HS-5 (cell line): ENCODE measurements at places on chromosomes 16 and 17.

- DNase-seq, result no peak
Measured at GRCh38 chr16:69443927-69444631, 19.7 kb downstream of the CYB5B start.

DNA sequence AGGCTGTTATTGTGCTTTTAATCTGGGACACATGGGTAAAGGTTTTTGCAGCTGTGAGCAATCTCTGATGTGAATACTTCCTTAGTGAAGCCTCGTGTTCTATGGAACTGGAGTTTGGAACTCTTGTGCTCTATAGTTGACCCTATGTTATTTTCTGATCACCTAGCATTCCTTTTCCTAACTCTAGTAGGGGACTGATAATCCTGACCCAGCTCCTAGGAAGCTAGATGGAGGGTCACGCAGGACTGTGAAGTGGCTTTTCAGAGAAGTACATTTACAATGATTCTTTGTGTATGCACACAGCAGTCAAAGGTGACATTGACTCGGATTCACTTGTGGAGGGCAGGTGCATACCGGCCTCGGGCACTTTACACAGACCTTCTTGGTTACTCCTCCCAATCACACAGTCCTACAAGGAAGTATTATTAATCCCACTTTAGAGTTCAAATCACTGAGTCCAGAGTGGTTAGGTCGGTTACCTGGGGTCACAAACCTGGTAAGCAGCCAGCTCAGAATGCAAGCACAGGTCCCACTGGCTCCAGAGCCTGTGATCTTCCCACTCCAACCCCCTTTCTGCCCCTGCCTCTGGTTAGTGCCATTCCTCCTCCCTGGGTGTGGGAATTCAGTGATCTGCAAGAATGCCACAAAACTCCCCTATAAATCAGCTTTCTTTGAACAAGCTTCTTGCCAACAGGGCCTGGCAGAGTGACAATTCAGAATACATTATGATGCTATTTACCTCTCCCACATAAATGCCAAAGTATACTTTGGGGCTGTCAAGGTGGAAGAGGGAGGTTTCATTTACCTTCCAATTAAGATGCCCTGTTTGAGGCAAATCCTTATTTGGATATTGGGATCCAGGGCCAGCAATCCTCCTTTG, 7.1 kb downstream of the CHD9NB start:
- DNase-seq, result no peak

GRCh38 chr16:69893106-69893505, 58.0 kb upstream of the CLEC18A start:
- DNase-seq, result no peak

DNA sequence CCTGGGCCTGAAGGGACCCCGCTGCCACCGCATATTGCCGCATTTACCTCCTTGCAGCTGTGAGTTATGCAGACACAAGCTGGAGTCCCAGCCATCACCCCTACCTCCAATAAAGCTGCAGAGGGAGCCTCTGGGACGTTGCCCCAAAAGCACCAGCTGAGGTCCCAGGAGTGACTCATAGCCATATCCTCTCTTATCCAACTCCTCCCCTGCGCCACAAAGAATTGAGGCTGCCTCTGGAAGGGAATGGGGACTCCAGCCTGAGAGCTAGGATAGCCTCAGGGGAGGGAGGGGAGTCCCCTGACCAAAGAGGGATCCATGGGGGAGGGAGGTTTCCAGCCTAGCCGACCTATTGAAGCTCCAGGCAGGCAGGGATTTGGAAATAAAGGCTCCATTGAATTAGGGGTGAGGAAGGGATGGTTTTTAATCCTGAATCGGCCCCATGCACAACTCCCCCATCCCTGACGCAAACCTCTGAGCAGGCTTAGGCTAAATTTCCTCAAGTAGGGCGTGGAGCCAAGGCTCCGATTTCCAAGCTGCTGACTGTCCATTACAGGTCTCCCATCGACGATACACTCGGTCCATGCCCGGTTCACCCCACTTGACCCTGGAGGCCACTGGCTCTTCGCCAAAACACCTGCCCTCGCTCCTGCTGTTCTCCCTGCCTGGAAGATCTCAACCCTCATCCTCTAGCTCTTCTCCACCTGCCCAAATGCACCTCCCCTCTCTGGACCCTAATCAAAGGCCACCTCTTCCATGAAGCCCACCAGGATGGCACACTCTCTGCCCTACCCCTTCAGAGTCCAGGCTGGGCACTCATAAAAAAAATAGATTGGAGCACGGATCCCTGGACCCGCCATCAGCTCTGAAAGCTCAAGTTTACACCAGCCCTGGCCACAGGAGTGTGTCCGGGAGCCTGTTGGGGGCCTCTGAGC, 27.5 kb downstream of the PIMREG start:
- DNase-seq, result peak; percentile 29

DNA sequence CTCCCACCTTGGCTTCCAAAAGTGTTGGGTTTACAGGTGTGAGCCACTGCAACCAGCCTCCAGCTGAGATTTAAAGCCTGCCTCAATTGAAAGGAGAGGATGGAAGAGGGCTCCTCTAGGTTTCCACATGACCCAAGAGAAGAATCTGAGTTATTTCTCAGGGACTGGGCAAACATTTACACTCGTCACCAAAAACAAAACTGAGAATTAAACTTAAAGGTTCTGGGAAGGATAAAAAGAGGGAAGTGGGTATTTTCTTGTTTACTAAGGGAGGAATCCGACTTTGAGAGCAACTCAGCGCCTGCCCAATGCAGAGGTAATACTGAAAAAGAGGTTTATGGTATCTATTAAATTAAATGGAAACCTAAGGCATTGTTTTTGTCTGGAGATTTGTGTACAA, 13.3 kb downstream of the HOXB1 start:
- DNase-seq, result no peak

- DNase-seq, result no peak
Measured at GRCh38 chr16:57588831-57589230, 39.6 kb upstream of the ADGRG1 start.

GRCh38 chr16:72939247-72939646, 108.7 kb downstream of the ZFHX3 start:
- DNase-seq, result no peak

DNA sequence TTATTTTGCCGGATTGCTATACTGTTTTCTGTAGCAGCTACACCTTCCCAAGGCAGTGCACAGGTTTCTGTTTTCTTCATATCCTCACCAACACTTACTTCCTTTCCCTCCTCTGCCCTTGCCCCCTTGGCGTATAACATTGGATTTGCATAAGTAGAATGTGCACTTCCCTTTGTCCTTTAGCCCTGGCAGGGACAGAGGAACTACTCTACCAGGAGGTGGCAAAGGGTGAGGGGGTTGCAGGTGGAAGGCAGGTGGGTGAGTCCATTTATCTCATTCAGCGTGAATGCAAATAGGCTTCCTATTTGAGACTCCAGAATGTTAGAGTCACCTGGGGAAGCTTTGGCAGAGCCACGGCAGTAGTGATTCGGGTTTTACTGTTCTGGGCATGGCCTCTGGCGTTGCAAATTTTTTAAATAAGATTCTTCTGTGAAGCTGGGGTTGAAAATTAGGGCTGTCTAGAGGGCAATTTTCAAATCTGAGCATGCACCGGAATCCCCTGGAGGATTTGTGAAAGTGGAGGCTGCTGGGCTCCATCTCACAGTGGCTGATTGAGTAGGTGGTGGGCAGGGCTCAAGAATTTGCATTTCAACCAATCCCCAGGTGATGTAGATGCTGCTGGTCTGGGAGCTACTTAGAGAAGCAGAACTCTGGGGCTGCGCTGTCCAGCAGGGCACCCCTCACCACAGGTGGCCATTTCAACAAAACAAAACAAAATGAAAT, 84.7 kb downstream of the PLCG2 start:
- no peak for DNase-seq

- no peak for DNase-seq
Measured at GRCh38 chr17:61451538-61452300, 503 bp upstream of the TBX4 start.

DNA sequence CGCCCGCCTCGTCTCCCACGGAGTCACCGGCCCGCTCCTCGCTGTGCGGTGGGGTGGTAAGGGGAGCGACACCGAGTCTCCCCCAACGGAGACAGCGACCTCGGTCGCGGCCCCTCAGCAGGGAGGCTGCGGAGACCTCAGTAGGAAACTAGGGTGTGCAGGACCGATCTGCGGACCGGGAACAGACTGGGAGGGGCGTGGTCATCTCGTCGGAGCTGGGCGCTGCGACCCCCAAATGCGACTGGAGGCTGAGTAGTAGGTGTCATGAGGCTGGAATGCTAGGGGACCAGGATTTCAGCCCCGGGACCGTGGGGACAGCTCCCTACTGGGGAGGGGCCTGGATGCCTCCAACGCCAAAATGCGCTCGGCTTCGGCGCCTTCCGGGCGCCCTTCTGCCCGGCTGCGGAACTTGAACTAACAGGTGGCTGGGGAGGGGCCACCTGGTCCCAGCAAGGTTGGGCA, 1.3 kb downstream of the CACNG4 start:
- DNase-seq, result no peak

GRCh38 chr17:73650140-73650539, 5.9 kb upstream of the SDK2 start:
- no peak for DNase-seq

DNA sequence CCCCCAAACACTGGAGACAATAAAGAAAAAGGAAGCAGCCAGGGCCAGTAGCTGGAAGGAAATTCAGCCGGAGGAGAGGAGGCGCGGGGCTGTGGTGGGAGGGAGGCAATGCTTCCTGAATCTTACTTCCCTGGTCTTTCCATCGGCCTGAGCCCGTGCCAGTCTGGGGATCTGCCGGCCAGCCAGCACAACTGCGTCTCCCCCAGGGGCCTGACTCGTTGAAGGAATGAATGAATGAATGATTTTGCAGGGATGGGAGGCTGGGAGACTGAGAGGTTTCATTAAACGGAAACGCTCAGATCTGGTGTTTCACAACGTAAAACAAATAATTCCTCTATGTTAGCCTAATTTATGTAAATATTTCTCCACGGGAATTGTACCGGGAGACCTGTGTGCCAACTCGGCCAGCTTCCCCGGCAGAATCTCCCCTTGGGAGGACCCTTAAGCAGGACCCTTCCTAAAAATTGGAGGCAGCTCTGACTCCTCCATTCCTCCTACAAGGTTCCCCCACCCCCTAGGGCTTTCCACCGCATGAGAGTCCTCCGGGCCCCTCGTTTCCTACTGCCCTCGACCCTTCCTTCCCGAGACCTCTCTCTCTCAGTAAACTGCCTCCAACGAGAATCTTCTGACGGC, 1.3 kb upstream of the BAIAP2 start:
- no peak for DNase-seq

DNA sequence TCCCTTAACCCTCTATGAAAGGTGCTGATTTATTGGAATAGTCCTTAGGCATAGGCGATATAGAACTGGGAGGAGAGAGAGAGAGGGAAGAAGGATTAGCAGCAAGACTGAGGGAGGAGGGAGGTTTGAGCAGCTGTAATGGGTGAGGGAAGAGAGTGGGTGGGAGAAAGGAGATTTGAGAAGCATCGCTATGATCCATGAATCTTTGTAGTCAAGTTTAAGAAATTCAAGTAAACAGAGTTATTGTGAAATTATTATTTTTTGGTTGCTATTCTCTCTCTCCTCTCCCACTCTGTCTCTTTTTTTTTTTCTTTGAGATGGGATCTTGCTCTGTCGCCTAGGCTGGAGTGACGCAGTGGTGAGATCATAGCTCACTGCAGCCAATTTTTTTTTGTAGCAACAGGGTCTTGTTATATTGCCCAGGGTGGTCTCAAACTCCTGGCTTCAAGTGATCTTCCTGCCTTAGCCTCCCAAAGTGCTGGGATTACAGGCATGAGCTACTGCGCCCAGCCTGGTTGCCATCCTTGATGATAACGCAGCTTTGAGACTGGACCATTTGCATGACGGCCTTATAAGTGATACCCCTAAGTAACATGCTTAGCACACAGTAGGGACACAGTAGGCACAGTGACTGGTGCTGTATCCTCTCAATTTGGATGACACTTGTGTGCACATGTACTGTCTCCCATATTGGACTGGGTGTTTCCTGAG, 21.0 kb upstream of the TNS4 start:
- no peak for DNase-seq

GRCh38 chr16:75294773-75295459, 43.5 kb upstream of the BCAR1 start:
- DNase-seq, result no peak
